ENCODE measurements at places on chromosomes 2 and 18.

- DNase-seq, result no peak
Measured at GRCh38 chr2:209074711-209075110, 349.1 kb upstream of the MAP2 start.

- no peak for DNase-seq
Measured at GRCh38 chr2:16652296-16653082, 13.1 kb downstream of the CYRIA start.

DNA sequence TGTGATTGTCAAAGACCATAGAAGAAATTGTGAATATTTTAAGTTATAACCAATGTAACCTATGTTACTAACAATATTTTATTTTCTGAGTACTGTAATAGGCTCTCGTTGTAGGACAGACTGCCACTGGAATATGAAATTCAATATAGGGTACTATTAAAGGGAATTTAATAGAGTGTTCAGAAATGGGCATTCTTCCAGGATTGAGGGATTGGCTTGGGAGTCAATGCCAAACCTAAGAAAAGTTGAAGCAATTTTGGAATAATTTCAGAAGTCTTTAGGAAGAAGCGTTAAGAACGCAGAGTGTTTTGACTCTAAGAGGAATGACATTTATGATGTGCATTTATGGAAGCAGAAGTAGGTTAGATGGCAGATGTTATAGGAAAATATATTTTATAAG lies 79.0 kb downstream of the ACVR2A start:
- DNase-seq, result no peak

GRCh38 chr18:51437280-51438271 lies 240.1 kb upstream of the MEX3C start:
- DNase-seq, result peak; percentile 9

GRCh38 chr2:111185361-111186022 lies 64.8 kb downstream of the BCL2L11 start:
- no peak for DNase-seq

DNA sequence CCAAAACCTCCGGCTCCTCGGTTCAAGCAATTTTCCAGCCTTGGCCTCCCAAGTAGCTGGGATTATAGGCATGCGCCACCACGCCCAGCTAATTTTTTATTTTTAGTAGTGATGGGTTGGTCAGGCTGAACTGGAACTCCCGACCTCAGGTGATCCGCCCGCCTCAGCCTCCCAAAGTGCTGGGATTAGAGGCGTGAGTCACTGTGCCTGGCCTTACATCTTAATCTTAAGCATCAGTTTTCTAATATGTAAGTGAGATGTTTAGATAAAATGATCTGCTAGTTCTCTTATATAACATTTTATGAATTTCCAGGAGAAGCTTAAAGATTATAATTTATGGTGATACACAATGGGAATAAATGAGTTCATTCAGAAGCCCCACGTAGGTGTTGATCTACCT lies 69.2 kb downstream of the SPTBN1 start:
- DNase-seq, result no peak

DNA sequence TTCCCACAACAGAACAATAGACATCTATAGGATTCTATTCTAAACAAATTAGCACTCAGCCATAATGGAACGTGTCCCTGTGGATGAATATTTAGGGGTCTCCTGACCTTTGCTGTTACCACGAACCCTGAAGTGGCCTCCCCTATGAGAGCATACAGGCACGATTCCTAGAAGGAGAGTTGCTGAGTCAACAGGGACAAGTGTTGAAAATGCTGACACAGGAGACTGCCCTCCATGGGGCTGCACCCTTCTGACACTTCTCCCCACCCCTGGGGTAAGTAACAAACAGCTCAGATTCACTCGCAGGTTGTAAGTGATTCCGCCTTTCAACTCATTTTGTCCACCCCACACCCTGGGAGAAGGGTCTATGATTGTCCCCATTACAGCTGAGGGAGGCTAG lies 14.1 kb upstream of the STK25 start:
- no peak for DNase-seq

GRCh38 chr2:204726831-204727230 lies 181.6 kb downstream of the PARD3B start:
- DNase-seq, result no peak

DNA sequence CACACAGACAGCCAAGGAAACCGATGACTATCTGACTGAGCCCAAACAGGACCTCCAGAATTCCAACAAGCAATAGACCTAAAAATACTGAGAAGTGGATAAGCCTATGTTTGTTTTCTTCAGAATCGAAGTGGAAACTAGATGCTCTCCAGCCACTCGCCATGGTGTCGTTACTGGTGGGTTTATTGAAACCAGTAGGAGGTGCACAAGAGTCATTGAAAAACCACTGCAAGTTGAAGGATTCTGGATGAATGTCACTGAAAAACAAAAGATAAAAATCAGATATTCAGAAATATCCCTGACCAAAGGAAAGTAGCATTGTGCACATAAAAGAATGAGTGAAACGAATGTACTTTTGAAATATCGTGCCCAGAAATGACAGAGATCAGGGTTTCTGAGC lies 15.3 kb downstream of the TM4SF20 start:
- no peak for DNase-seq

GRCh38 chr2:37612382-37612781 lies 59.1 kb downstream of the CDC42EP3 start:
- no peak for DNase-seq

- no peak for DNase-seq
Measured at GRCh38 chr2:20190876-20191713, 33.8 kb downstream of the SDC1 start.

DNA sequence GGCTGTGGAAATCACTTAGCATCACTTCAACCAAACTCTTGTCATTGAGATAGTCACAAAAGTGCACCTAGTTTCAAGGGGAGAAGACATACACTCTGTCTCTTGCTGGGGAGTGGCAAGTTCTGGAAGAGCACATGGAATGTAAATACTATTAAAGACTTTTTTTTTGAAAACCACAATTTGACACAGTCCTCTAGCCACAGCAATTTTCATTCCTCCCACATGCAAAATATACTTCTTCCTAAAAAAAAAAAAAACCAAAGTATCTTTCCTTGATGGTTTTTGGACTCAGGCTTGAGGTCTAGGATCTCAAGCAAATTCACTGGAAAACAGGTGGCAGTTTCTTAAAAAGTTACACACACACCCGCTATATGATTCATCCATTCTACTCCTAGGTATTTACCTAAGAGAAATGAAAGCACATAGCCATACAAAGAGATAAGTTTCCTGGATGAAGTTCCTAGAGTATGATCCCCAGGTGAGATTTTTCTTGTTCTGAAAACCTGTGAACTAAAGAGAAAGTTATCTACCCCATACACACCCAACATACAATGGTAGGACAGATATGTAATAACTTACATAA lies 295.8 kb downstream of the SP3 start:
- DNase-seq, result no peak

GRCh38 chr18:22962004-22962403 lies 28.9 kb downstream of the RBBP8 start:
- DNase-seq, result no peak

DNA sequence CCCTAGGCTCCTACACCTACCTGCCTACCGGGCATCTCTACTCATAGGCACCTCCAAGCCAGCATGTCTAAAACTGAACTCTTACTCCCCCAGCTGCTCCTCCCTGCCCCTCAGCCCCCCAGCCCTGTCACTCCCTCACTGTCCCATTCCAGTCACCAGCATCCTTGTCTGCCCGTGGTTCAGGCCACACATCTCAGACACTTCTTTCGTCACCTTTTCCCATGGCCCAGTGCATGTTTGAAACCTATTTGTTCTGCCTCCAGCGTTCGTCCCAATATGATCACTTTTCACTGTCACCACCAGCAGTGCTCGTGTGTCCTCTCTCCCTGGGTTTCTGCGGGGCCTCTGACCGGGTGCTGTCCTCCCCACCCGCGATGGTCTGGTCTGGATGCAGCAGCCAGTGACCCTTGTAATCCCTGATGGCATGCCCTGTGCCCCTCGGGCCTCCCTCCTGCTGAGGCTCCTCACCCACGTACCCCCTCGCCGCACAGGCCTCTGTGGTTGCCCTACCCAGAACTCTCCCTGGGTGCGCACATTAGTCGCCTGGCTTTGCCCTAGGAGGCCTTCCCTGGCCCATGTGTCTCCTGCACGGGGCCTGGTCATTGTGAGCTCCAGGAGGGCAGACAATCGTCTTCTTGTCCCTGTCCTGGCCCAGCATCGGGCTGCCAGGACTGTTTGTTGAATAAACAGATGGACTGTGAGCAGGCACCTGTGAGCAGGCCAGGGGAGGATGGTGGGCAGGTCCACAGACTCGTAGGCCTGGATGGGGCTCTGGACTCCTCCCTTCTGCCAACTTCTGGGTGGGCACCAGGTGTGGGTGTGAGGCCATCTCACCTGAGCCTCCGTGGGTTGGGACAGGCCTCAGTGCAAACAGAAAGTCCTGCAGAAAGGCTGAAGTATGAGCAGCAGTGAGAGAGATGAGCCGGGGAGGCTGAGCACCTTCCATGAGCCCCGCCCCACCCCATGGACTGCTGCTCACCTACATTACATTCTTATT lies 15.5 kb downstream of the LDLRAD4 start:
- DNase-seq, result no peak

GRCh38 chr18:25798046-25798445 lies 292.4 kb downstream of the SS18 start:
- DNase-seq, result no peak

GRCh38 chr18:77068321-77069312 lies 64.0 kb downstream of the MBP start:
- DNase-seq, result peak; percentile 51

DNA sequence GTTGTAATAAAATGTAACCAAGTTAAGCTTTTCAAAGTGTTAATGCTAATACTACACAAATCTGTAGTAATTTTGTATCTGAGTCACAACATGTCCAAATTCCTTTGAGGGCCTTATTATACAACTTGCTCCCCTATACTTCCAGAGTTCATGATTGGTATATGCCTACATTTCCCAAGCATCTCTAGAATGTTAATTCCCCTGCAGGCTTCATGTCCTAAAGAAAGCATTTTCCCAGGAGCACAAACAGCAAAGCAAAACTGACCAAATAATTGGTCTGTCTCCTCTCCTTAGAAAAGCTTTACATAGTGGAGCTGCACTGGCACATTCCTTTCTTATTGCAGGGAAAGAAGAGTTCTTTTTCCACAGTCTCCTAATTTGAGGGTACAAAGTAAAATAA lies 3.7 kb downstream of the ALS2 start:
- DNase-seq, result no peak

GRCh38 chr2:33139949-33140348 lies 193.2 kb downstream of the LTBP1 start:
- DNase-seq, result no peak

GRCh38 chr2:119160361-119160990 lies 1.9 kb upstream of the C1QL2 start:
- DNase-seq, result no peak

DNA sequence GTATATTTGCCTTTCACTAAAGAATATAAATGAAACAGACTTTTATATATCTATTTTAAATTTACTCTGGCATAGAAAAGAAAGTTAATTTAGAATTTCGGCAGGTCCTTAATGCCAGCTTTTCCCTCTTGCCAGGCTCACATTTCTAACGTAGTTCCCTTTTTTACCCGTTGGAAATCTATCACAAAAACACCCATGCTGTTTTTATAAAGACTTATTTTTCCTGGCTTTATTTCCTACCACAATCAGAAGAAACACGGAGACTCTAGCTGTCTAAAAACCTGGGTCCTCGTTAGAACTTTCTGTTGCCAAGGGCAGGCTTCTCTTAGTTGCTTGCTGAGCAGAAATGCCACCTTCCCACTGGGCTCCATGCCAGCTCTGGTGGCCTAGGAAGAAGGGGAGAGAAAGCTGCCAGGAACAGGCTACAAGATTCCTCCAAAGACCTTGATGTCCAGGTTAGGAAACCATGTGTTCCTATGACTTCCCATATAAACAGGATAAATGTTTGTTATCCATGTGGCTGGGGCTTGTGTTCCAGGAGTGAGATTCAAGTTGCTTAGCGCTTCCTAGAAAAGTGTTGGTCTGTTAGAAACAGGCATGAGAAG lies 17.8 kb upstream of the TMEM18 start:
- no peak for DNase-seq

GRCh38 chr2:152427902-152428301 lies 92.9 kb downstream of the FMNL2 start:
- no peak for DNase-seq

- no peak for DNase-seq
Measured at GRCh38 chr2:118496870-118497611, 350.4 kb downstream of the EN1 start.

DNA sequence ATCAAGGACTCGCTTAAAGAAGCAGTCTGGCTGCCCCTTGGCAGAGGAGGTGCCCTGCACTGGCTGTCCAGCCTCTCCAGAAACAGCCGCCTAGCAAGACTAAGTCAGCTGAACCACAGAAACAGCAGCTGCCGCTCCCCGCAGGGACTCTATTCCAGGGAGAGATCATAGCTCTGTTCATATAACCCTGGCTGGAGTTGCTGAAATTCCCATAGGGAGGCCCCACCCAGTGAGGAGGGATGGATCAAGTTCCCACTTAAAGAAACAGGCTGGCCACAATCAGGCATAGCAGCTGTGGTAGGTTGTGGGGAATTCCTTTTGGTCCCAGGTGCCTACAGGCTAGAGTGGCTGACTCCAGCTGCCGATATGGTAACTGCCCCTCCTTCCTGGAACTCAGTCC lies 74.2 kb upstream of the MC4R start:
- DNase-seq, result no peak

DNA sequence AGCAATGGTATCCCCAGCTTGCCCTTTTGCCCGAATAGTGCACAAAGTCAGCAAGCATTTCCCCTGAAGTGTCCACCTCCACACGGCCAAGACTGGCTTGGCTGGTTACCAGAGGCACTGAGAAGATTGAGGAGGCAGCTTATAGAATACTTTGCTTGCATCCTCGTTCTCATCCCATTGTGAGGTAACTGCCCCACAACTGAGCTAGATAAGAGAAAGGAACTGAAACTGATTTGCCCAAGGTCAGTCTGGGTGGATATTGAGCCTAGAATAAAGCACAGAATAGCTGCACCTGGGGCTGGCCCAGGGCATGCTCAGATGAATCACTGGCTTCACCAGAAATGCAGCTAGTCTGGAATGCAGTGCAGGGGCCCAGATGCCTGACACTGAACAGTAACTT lies 32.7 kb upstream of the MAP4K3 start:
- peak; percentile 37 for DNase-seq

GRCh38 chr2:176079831-176080539 lies 3.8 kb downstream of the EVX2 start:
- DNase-seq, result no peak

DNA sequence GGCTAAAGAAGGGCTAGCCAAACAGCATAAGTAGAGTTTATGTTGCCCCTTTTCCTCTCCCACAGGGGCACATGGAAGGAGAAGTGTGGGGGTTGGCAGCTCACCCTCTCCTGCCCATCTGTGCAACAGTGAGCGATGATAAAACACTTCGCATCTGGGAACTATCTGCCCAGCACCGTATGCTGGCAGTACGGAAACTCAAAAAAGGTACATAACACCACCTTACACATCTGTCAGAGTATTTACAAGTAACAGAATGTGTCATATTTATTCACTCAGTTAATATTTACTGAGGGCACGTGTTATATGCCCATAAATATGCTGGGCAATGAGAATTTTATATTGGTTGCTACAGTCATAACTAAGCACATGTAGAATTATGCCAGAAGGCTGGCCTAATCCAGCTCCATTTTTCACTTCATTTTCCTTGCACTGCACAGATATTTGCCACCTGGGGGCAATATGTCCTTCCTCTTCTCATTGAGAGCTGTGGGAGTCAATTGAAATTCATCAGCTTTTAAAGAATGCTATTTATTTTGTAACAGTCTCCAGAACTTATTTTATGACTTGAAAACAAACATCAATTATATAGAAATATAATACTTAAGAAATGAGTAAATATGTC lies 150.6 kb downstream of the RTN4 start:
- no peak for DNase-seq
